ENCODE measurements at places on chromosomes 2 and 18. TPM values are rescaled to one million over a fixed set of nuclear protein-coding genes. Genes with fewer than 3 reads are reported as not detected.

The ORMDL1 gene
- total RNA-seq = 45.6 TPM

The SATB2 gene
- total RNA-seq = 3.9 TPM

The KCNE4 gene
- total RNA-seq = 1.2 TPM

The ACADL gene
- not detected for total RNA-seq

The DSC1 gene
- total RNA-seq = not detected

The DIPK1C gene
- not detected for total RNA-seq

The FZD7 gene
- total RNA-seq = 7.0 TPM

The SAG gene
- not detected for total RNA-seq

The COL6A3 gene
- total RNA-seq = 0.09 TPM

The NT5DC4 gene
- total RNA-seq = not detected

The FABP1 gene
- total RNA-seq = not detected

The REG1B gene
- total RNA-seq = not detected

The DSG3 gene
- total RNA-seq = not detected

The SCN3A gene
- not detected for total RNA-seq

The ANKRD30B gene
- total RNA-seq = not detected

The EPHA4 gene
- 0.54 TPM for total RNA-seq

The ANKRD30BL gene
- not detected for total RNA-seq

The TCF7L1 gene
- 7.3 TPM for total RNA-seq

The CNGA3 gene
- total RNA-seq = not detected

The ATG16L1 gene
- 49.2 TPM for total RNA-seq

The TTLL4 gene
- total RNA-seq = 29.6 TPM

The CCDC85A gene
- total RNA-seq = 0.11 TPM

The LRRTM1 gene
- not detected for total RNA-seq

The ANO7 gene
- 2.1 TPM for total RNA-seq

The DSC3 gene
- total RNA-seq = 1.8 TPM

The M1AP gene
- not detected for total RNA-seq

The NLRC4 gene
- total RNA-seq = not detected

The RAB6C gene
- total RNA-seq = not detected

The SP110 gene
- total RNA-seq = 6.8 TPM

The IL1R2 gene
- 0.71 TPM for total RNA-seq

The CYBRD1 gene
- total RNA-seq = 38.6 TPM

The PRKD3 gene
- 13.0 TPM for total RNA-seq

The LRATD1 gene
- not detected for total RNA-seq

The FOXI3 gene
- not detected for total RNA-seq

The DNPEP gene
- 62.6 TPM for total RNA-seq

The ERBB4 gene
- total RNA-seq = not detected

The FASTKD1 gene
- 25.2 TPM for total RNA-seq

The SPRED2 gene
- 37.7 TPM for total RNA-seq

The STAT4 gene
- total RNA-seq = 3.5 TPM

The SP3 gene
- total RNA-seq = 50.0 TPM

The SH3RF3 gene
- total RNA-seq = 0.40 TPM

The SERPINB12 gene
- not detected for total RNA-seq

The PPP1R1C gene
- total RNA-seq = 2.0 TPM

The CHRND gene
- not detected for total RNA-seq

The RIT2 gene
- total RNA-seq = not detected

The CAPN14 gene
- total RNA-seq = 0.05 TPM

Measured in A549 treated with DMSO at 1 μM for 4 hours (cell line).